NCI-H2081 (cell line): ENCODE measurements at places on chromosomes 5 and 9.

DNA sequence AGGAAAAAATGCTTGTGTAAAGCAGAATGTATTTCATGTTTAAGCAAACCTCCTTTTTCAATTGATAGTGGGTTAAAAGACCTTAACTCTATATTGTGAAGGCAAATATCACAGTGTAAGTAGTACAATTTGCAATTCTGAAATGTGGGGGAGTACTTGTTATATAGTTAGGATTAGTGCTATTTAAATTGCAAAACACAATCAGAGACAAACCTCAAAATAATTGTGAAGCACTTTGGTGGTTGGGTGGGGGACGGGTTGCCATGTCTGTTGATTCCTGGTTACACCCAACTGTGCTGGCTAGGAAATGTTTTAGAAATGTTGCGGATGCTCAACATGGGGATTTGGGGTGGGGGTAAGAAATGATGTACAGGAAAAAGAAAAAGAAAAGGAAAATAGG is 37.4 kb downstream of the EGFLAM start:
- DNase-seq, result no peak

GRCh38 chr5:179142434-179143198 is 82.4 kb downstream of the ZNF354C start:
- no peak for DNase-seq

DNA sequence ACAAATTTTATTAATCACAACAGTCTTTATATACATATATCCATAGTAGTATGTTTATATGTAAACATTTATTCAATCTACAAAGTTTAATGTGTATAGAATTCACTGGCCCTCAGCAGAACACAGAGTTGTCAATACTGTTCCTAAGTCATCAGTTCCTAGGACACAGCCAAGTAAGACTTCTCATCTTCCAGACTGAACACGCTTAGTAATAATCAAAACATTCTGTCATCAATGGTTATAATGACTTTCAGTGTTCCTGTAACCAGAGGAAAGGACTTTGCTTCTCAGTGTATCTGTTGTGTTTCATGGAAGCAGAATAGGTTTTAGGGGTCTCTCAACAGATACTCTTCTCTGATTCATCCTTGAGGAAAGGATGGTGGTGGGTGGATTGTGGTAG is 82.2 kb downstream of the SMIM23 start:
- no peak for DNase-seq

- DNase-seq, result no peak
Measured at GRCh38 chr9:87655731-87656130, 70.2 kb upstream of the CTSL start.

DNA sequence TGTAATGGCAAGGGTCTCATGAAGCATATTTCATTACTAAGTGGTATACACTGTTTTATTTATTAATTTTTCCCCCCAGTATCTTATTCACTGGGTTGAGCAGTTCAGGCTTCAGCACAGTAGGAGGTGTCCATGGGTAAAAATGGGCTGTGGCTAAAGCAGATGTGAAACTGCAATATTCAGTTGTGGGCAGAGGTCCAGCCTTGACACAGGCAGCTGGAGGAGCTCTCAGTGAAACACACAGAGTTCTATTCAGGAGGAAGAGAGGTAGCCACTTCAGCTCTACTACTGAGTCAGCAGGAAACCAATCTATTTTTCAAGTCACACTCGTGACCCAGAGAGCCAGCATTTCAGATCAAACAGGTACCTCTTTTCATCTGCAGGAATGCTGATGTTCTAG is 418.3 kb downstream of the CDH10 start:
- DNase-seq, result no peak
